HS-5 (cell line): ENCODE measurements at places on chromosomes 16 and 17.

DNA sequence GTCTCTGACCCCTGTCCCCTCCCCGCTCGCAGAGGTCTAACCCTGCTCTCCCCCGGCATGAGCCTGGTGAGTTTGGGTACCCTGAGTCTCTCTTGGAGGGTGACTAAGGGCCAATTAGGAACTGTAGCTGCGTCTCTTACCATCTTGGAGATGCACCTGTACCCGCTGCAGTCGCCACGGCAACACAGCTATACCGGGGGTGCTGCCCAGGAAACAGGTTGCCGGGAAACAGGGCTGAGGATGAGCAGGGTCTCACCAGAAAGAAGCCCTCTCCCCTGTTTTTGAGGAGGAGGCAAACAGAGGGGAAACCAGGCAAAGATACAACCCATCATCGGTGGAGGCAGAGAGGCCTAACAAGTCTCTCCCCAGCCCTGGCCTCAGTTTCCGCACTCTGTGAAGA is 140.2 kb downstream of the TMEM132E start:
- DNase-seq, result no peak

DNA sequence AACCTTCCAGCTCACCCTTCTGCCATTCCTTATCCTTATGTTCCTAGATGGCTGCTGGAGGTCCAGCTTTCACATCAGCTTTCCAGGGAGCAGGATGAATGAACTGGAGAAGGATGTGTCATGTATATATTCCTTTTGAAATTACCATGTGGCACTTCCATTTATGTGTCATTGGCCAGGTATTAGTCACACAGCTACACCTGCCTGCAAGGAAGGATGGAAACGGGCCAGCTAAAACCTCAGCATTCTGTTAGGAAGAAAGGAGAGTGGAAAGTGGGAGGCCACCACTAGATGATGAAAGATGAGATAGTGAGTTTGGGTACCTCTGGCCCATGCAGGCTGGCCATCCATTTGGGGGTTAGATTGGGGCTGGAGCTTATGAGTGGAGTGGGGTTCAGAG is 67.5 kb downstream of the KSR1 start:
- no peak for DNase-seq

DNA sequence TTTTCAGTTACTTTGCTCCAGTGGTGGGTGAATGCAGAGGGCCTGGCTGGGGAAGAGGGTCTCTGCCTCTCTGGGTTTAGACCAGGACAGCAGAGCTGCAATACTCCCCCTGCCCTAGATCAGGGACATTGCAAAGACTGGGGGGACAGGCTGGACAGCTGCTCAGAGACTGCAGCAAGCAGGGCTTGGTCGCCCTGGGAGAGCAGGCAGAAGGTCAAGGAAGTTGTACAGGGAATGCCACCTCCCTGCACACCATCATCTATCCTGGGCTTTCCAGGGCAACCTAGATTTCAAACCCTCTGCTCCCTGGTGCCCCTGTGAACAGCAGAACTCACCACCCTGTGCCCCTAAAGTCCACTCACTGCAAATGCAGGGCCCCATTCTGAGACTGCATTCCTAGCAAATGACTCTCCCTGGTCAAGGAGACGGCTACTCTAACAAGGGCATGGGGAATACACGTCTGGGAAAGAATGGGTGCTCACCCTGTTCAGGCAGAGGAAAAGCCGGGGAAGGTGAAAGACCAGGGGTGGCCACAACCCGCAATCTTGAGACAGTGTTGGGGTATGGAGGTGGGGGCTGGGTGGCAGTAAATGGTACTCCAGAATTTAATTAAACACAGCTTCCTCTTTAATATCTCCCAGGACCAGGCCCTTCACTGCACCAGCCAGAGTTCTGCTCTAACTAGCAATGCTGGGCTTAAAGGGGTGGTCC is 1.0 kb downstream of the KIFC3 start:
- no peak for DNase-seq

GRCh38 chr17:6040504-6040903 is 29.7 kb upstream of the WSCD1 start:
- no peak for DNase-seq

GRCh38 chr17:50675627-50676026 is 32.1 kb downstream of the ANKRD40 start:
- DNase-seq, result no peak

DNA sequence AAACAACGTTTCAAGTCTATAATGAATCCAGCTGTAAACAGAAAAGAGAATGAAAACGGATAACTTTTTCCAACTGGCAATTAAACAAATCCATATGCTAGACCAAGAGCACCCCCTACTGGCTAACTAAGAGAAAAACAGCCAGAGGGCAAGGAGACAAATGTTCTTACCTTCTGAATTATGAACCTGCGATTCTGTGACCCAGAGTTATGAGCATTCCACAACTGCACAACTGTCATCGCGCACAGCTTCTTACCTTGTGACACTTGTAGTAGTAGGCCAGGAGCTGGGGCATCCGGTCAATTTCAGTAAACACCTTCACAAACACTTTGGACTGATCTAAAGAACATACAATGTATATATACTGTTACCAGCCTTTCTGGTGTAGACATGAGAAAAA is 18.6 kb downstream of the COG7 start:
- DNase-seq, result no peak

- no peak for DNase-seq
Observed at GRCh38 chr16:88768071-88768783, 16.8 kb downstream of the PIEZO1 start.

DNA sequence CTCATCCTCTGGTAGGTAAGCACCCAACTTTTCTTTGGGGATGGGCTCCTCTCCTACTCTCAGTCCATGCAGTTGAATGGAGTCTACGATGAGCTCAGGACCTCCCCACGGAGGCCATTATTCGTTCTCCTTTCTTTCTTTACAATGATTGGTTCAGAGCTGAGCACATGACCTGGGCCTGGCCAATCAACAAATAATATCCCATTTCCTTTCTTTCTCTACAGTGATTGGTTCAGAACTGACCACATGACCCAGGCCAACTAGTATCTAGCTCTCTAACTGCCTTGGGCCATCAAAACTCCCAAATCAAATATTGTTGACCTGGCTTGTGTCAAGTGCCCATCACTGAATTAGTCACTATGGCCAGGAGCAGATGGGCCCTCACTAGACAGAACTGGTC is 129.2 kb downstream of the USP31 start:
- DNase-seq, result no peak

DNA sequence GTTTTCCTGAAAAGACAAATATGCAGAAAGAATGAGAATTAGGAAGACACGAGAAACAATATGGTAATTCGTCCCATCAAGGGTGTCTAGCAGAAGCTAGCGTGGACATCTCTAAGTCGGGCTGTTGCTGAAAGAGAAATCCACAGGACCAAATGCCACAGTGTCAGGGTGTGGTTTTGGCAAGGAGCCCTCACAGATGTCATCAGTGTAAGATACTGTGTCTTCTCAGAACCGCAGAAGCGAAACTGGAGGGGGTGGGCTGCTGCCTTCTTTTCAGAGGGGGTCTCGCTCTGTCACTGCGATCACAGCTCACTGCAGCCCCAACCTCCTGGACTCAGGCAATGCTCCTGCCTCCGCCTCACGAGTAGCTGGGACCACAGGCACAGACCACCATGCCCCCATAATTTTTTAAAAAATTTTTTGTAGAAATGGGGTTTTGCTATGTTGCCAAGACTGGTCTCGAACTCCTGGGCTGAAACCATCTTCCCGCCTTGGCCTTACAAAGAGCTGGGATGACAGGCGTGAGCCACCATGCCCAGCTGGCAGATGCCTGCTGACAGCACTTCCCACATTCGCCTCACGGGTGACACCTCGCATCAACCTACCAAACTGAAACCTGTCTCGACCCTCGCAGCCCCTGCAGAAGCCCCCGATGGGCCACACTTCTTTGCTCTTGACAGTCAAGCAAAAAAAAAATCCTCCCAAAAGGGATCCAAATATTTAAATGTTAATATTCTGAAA is 26.2 kb downstream of the TRAP1 start:
- no peak for DNase-seq

GRCh38 chr16:27951489-27952120 is 111.9 kb downstream of the GSG1L start:
- DNase-seq, result peak; percentile 8

GRCh38 chr16:80174416-80174815 is 366.4 kb upstream of the DYNLRB2 start:
- peak; percentile 45 for DNase-seq

DNA sequence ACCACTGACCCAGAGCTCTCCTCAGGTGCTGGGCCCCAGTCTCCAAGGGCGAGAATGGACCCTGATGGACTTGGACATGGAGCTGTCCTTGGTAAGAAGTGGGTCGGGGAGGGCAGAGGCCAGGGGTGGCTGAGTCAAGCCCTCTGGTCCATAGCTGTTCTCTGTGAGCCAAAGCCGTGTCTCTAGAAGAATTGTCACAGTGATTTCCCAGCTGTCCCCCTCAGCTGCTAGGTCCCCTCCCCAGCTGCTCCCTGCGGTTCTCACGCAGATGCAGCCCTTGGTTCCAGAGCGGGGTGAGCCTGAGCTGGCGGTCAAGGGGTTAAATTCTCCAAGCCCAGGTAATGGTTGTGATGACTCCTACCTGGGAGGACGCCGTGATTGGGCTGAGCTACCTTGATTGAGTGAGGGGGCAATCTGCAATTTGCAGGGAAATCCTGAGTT is 1.3 kb upstream of the NOL3 start:
- DNase-seq, result no peak

DNA sequence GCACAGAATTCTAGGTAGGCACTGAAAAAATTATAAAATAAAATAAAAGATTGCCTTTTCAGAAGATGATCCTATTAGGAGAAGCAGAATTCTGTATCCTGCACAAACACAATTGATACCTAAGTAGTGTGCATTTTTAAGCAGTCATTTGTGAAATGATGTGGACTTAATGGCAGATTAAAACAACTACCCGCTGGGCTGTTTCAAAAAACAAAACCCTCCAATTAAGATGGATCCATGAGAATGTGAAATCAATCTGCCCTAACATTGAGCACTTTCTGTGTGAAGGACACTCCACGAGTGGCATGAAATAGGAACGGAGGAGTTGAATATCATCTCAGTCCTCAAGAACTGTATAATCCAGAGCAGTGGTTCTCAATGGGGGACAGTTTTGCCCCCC is 1012.8 kb upstream of the EEF2KMT start:
- DNase-seq, result no peak

GRCh38 chr17:39969375-39969774 is 6.6 kb downstream of the GSDMA start:
- no peak for DNase-seq

- DNase-seq, result no peak
Observed at GRCh38 chr16:89737341-89738071, 16.2 kb downstream of the ZNF276 start.

GRCh38 chr17:57135789-57136291 is 50.8 kb downstream of the AKAP1 start:
- no peak for DNase-seq

- DNase-seq, result no peak
Observed at GRCh38 chr17:69480245-69480644, 65.7 kb downstream of the MAP2K6 start.

DNA sequence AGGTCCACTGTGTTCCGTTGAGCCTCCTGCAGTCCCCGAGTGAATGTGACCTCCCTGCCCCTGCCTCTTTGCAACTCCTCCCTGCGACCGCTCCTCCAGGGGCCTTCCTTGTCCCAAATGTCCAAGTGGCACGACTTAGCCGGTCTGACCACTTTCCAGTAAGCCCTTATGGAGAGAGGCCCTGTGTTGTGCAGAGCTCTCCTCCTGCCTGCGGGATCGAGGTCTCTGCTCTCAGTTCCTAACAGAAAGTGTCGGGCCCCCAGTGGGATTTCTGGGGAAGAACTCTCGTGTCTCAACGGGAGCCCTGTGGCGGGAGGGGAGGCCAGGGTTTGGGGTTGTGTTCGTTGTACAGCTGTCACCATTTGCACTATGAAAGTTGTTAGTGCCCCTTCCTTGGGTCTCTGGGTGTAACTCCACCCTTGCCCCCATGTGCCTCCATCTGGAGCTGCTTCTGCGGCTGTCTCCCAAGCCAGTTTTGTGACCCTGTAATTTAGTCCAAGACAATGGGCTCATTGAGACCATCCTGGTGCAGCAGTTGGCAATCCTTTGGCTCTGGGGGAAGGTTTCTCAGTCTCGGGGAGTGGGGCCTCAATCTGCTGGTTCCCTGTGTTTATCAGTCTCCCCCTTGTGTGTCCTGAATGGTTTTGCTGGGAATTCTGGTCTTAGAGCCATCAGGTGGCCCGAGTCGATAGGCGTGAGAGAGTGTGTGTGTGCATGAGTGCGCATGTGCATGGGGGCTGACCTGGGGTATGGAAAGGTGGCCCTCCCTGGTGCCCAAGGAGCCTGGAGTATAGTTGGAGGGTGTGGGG is 234.5 kb downstream of the SEC14L1 start:
- DNase-seq, result no peak

DNA sequence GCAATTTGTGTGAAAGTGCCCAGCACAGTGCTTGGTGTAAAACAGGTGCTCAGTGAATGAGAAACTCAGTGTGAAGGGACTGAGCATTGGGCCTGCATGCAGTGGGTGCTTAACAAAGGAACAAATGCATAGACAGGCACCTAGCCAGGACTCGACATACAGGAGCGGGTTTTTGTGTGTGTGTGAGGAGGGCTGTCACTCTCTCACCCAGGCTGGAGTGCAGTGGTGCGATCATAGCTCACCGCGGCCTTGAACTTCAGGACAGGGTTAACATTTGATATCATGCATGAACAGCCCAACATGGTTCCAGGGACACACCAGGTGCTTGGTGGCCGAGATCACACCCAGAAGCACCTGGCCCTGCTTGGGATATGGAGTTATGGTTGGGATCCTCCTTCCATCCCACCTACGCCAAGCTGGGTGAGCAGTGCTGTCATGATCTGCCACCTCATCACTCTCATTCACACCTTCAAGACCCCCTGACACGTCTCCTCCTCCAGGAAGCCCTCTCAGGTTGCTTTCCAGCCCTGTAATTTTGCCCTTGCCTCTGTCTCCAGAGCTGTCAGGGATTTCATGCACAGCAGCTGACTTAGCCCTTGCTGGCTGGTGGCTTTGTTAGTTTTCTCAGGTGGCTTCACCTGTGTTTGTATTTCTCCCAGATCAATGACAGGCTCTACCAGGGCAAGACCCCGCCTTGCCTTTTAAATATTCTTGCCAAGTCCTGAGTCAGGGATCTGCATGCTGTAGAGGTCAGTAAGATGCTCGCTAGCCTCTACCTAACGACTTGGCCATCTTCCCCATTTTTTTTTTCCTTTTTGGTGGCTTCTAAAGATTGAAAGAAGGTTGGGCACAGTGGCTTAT is 66.4 kb downstream of the OR1D5 start:
- DNase-seq, result no peak

DNA sequence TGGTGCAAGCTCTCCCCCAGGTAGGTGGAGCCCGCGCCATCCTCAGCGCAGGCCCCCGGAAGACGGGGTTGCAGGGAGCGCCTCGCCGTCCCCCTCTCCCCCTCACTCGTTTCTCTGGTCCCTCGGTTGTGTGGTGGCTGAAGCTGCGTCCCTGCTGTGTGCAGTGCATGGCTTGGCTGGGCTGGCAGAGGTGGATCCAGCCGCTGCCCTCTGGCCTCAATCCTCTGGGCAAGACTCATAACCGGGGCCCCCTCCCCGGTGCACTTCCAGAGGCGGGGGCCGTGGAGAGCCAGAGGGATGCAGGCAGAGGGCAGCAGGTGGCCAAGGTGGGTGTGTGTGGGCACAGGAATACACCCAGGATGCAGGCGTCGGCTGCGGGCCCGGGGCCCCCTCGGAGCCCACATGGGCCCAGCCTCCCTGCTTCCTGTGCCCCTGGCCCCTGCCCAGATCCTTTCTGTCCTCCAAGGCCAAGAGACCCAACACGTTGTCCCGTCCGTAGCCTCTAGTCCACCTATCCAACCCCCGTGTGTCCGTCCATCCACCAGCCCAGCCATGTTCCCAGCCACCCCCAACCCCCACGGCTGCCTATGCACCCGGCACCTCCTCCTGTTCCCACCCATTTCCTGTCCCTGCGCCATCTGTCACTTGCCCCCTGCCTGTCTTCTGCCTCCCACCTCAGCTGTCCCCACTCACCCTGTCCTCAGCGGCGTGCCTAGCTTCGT is 9.3 kb downstream of the TPSG1 start:
- no peak for DNase-seq
